ENCODE measurements at places on chromosomes 6 and 20. TPM values are rescaled to one million over a fixed set of nuclear protein-coding genes. Genes with fewer than 3 reads are reported as not detected.

Gene SPATA25
- total RNA-seq, result 4.0 TPM

DNA sequence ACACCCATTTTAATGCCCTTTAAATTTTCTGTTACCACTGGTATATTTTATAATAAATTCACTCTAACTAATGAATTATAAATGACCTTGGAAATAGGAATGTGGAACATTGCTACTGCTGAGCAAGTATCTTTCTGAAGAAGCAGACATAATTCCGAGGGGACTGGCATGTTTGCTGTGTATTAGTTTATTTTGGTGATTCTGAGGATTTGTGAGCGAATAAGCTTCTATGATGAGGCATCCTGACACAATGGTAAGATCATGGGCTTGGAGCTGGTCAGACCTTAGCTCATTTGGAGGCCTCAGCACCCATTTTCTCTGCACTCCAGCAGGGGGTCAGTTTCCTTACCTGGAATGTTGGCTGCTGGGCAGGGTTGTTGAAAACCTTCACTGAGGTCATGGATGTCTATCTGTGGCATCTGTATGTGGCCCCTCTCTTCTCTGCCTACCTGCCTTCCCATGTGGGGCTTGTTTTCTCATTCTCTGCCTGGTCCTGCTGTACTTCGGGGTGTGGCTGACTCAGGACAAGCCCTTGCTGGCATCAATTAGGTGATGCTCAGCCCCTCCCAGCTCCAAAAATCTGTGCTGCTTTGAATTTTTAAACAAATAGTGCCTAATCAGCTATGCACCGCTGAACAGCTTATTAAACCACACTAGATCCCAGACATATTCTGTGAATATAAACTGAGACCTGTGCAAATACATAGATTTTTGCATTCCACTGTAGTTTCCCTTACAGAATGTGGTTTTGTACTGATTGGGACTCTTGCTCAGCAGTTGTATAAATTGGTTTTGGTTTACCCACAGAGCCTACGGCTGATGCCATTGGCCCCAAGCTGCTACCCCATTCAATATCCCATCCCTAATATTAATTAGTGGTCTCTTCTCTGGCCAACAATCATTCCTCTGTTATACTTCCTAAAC lies 10.7 kb downstream of the ARID1B start:
- DNase-seq, result no peak

Gene MACROD2
- total RNA-seq, result 3.8 TPM

DNA sequence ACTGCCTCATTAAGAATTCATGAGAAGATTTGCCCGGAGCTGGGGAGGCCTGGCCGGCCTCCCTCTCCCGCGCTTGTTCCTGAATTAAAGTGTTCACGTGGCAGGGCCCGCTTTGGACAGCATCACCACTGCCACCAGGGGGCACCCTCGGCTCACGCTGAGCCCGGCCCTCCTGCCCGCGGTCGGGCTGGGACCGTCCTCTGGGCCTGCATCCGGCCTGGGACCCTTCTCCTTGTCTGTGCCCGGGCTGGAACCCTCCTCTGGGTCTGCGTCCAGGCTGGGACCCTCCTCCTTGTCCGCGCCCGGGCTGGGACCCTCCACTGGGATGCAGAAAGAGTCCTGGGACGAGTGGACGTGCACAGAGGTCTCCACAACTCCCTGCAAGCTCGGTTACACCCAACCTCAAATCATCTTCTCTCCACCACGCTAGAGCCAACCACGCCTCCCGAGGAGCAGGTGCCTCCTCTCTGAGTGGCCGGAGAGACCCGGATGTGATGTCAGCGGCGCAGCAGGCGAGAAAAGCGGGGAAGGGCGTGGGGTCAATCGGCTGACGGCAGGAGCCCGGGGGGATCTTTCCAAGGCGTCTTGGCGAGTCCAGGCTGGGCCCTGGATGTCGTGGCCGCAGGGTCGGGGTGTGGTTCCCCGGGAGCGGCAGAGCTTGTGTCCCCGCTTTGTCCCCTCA lies 50.9 kb upstream of the DACT2 start:
- DNase-seq, result peak; percentile 92

DNA sequence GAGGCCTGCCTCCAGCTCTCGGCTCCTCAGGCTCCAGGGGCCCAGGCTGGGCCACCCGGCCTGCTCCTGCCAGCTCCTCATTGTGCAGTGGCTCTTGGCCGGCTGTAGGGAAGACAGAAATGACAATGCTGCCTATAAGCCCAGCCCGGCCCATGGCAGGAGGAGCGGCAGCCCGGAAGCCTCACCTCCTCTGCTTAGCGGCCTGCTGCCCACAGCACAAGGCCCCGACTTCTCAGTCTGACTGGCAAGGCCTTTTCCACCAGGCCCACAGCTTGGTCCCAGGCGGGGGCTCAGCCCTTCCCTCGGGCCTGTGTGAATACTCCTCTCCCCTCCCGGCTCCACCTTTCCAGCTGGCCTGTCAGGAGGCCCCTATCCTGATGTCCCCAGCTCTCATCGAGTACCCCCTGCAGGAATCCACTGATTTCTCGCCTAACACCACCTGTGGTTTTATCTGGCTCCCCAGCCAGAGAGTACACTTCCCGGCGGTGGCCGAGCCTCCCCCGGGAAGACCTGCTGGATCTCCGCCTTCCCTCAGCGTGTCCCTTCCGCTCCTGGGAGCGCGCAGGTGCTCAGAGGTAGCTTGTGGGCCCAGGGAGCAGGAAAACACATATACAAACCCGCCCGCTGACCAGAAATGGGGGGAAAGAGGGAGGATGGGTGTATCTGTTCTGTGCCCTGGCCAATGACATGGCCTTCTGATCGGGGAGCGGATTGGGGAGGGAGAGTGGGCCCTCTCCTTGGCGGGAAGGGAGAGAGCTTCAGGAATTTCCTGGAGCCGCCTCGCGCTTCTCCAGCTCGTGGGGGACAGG lies 963 bp downstream of the DDRGK1 start:
- no peak for DNase-seq

Gene DEFB132
- total RNA-seq, result 1.5 TPM

DNA sequence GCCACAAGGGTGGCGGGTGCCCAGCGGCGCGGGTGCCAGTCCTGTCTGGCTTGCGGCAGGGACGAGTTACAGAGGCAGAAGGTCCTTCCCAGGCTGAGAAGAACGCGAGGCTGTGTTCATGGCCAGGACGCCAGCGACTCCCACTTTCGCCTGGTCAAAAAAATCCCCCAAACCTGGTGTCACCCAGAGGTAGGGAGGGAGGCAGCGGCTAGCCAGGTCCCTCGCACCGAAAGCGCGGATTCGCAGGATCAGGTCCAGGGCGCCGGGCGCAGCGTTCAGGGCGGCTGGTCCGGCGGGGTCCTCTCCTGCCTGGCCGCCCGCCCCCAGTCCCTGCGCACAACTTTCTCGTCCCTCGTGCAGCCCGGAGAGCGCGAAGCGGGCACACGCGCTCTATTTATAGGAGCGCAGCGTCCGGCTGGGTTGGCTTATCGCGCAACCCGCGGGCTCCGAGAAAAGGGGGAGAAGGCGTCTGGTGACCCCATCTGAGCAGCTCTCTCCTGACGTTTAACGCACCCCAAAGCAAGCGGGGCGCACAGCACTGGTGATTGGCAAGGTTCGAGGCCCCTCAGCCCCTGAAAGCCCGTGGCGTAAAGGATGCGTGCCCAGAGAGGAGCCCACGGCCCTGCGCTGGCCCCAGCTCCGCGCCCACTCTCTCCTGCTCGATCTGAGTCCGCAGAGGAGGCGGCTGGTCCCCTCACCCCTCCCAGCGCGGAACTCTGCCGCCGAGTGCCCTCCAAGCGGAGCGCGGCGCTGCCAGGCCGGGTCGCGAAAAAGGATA lies 519 bp downstream of the CBLN4 start:
- no peak for DNase-seq

DNA sequence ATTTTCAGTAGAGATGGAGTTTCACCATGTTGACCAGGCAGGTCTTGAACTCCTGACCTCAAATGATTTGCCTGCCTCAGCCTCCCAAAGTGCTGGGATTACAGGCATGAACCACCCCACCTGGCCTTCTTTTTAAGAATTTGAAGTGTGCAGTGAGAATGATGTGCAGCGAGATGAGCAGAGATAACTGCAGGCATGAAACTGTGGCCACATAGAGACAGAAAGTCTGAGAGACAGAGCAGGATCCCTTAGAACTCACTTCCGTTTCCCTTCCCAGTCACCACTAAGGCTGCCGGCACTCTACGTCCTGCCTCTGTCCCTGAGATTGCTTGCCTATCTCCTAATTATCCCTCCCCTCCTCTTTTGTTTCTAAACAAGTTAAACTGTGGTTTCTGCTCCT lies 27.2 kb downstream of the IL22RA2 start:
- no peak for DNase-seq

Data from mesenteric fat pad (tissue), 1 donor.